ENCODE measurements at places on chromosomes 5 and 9.

- DNase-seq = no peak
These were observed 99.3 kb downstream of the FOCAD start for GRCh38 chr9:20783057-20784038.

GRCh38 chr5:94326586-94326985 lies 291.8 kb downstream of the KIAA0825 start:
- DNase-seq = peak; percentile 6

- no peak for DNase-seq
These were observed 8.4 kb upstream of the RANBP3L start for GRCh38 chr5:36310138-36310537.

GRCh38 chr9:94922098-94922607 lies 195.7 kb downstream of the AOPEP start:
- DNase-seq = peak; percentile 100

GRCh38 chr9:130465383-130466096 lies 20.8 kb downstream of the ASS1 start:
- DNase-seq = no peak

DNA sequence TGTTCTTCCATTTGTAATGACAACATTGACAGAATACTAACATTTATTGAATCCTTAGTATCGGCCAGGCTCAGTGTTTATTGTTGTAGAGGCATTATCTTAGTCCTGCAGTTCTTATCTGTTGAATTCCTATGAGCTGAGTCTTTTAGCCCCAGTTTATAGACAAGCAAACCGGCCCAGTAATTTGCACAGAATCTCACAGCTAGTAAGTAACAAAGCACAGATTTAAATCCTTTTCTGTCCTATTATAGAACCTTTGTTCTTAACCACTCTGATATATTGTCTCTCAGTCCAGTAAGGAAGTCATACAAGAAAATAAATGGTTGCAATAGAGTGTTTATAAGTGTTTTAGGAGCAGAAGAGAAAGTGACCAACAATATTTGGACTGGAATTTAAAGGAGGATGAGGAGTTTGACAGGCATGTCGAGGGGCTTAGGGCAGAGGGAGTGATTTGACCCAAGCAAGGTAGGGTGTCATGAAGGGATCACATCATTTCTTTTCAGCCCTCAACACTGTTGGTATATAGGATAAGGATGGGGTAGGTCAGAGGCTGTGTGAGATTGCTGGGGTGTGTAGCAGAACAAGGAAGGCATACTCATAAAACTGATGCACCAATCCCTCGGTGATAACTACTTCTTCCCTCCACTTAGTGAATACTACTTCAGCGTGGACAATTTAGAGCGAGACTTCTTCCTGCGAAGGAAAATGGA lies 39.5 kb downstream of the LARP1 start:
- no peak for DNase-seq

GRCh38 chr5:110086658-110087388 lies 397.1 kb downstream of the MAN2A1 start:
- DNase-seq = peak; percentile 93

GRCh38 chr5:74492230-74492629 lies 148.3 kb downstream of the ENC1 start:
- peak; percentile 27 for DNase-seq

GRCh38 chr9:133889584-133890301 lies 102.4 kb downstream of the VAV2 start:
- DNase-seq = no peak

GRCh38 chr5:80119372-80119771 lies 84.2 kb downstream of the THBS4 start:
- DNase-seq = no peak

GRCh38 chr5:81537905-81538547 lies 144.1 kb upstream of the ACOT12 start:
- no peak for DNase-seq

- DNase-seq = peak; percentile 56
These were observed 253.6 kb downstream of the MAST4 start for GRCh38 chr5:66849803-66850202.

DNA sequence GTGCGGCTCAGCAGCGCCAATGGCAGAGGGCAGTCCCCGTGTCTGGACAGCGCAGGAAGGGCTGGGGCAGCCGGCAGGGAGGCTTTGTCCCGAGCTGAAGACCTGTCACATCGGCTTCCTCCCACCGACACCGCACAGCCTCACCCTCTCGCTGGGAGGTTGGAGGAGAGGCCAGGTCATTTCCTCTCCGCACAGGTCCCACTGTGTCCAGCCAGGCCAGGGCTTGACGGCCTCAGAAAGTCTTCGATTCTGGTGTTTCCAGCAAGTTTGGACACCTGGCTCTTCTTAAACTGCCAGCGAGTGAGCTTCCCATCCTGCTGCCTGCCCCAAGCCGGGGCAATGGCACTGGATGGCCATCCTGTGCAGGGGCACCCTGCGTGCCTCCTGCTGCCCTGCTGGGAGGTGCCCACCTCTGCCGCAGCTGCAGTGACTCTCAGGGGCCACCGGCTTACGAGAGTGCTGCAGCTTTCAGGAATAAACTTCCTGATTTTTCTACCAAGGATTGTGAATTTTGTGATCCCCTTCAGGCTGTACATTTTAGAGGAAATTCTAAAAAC lies 33.9 kb downstream of the AHRR start:
- DNase-seq = no peak

- peak; percentile 48 for DNase-seq
These were observed 5.1 kb upstream of the SLC22A4 start for GRCh38 chr5:132289097-132289496.

DNA sequence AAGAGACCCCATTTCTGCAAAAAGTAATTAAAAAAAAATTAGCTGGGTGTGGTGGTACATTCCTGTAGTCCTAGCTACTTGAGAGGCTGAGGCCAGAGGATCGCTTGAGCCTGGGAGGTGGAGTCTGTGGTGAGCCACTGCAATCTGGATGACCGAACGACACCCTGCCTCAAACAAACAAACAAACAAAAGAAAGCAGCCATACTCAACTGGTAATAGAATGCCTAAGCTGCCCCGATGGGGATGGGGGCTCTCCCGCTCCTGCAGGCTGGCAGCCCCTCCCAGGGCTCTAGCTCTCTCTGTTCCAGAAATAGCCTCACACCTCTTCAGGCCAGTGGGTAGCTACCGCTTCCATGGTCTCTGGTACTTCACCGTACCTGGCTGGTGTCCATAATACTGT lies 241.8 kb downstream of the FANCC start:
- DNase-seq = no peak

DNA sequence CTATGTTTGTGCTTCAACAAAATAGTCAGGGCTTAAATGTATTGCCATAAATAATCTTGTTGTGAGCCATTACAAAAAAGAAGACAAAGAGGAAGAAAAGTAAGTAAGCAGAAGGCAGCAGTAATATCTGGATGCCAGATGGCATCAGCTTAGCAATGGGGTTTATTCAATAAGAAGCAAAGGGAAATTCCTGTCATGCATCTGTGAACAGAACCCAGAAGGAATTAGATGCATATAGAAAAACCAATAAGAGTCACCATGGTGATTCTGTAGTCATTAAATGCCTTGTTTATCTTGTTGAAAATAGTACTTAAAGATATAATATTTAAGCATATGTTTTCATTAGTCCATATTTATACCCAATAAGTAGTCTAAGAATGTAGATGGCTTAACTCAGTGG lies 216.0 kb downstream of the ADAMTSL1 start:
- peak; percentile 67 for DNase-seq

DNA sequence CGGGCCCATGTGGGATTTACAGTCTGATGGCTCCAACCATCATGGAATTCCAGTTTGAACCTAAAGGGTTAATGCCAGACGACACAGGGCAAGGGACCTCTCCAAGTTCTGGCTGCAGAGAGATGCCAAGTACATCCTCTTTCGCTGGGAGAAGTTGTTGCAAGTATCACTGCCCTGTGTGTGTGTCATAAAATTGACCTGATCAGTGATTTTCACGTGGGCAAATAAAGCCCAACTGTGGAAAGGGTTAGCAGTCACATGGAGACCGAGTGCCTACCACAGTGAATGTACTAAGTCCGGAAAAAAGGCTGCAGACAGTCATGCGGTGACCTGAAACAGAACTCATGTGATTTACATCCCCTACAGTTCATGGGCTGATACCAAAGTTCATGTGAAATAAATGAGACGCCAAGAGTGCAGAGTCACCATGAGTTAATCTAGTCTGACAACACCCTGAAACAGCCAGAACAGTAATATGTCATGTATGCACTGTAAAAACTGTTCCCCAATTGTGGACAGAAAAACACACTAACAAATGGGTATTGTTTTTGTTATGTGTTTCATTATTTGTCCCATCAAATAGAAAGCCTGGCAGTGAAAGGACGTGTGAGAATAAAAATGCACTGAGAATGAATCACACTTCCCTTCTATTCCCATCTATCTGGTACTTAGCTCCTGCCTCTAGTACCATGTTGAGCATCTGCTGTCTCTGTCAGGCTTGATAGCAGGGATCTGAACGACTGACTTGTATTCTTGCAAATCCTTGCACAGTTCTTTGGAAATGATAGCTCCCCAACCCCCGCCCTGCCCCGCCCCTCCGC lies 115.7 kb downstream of the SUSD1 start:
- peak; percentile 95 for DNase-seq

All from AG10803 (cell line).